ENCODE measurements at places on chromosomes 4 and X.

- no peak for DNase-seq
These were observed 317 bp upstream of the FRMPD4 start for GRCh38 chrX:12137951-12138360.

GRCh38 chr4:137471895-137472294, 60.4 kb downstream of the PCDH18 start:
- no peak for DNase-seq

- no peak for DNase-seq
These were observed 55.5 kb downstream of the CLDN22 start for GRCh38 chr4:183264614-183265013.

- DNase-seq = no peak
These were observed 19.1 kb upstream of the ZXDA start for GRCh38 chrX:57929373-57929772.

- no peak for DNase-seq
These were observed 168.7 kb downstream of the STK32B start for GRCh38 chr4:5220028-5220427.

- no peak for DNase-seq
These were observed 64.5 kb downstream of the DRD5 start for GRCh38 chr4:9845791-9846493.

GRCh38 chrX:119482481-119483480, 14.5 kb downstream of the SLC25A5 start:
- DNase-seq = peak; percentile 5

GRCh38 chr4:130668859-130669258, 1572.9 kb downstream of the C4orf33 start:
- DNase-seq = no peak

DNA sequence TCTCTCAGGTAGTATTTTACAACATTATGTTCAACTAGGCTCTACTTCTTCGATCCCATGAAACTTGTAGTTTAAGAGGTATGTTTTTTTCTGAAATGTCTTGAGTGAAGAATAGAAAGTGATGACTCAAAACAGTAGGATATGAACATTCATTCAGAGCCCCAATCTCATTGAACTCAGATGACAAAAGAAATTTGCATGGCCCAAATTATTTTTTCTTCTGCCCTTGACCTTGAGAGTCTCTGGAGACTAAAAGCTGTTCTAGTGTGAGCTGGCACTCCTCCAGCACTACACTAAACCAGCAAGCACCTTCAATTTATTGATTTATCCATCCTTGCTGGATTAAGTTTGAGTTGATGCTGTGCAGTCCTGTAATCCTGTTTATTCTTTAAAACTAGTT, 4.0 kb downstream of the DCLK2 start:
- no peak for DNase-seq

GRCh38 chrX:54066841-54067240, 22.6 kb upstream of the PHF8 start:
- DNase-seq = no peak

DNA sequence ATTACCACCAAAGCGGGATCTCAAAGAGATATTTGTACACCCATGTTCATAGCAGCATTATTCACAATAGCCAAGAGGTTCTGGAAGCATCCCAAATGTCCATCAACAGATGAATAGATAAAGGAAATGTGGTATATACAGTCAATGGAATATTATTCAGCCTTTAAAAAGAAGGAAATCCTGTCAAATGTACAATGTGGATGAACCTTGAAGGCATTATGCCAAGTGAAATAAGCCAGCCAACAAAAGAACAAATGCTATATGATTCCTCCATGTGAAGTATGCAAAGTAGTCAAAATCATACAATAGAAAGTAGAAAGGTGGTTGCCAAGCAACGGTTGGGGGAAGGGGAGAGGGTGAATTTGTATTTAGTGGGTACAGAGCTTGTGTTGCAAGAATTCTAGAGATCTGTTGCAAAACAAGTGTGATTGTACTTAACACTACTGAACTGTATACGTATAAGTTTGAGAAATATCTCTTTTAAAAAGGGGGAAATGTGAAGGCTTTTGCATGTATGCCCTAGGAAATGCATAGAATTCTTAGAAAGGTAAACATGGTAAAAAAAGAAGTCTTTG, 5.0 kb upstream of the ZRSR2 start:
- no peak for DNase-seq

- DNase-seq = no peak
These were observed 83.7 kb downstream of the FREM3 start for GRCh38 chr4:143616771-143617170.

DNA sequence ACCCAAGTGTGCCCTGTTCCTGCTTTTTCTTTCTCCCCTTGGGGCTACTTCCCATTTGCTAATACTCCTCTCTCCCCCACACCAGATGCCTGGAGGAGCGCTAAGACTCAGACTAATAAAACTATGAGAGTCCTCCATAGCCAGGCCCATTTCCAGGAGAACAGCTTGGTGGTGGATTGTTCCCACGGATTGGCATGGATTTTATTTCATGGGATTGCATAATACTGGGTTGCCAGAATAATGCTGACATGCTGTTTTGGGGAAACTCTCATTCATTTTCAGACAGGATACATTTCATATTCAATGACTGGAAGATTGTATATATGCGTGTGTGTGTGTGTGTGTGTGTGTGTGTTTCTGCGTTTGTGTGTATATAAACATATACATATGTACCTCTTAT, 447.5 kb upstream of the PITX2 start:
- DNase-seq = no peak

GRCh38 chrX:120625371-120625770, 4.5 kb downstream of the C1GALT1C1 start:
- DNase-seq = no peak

GRCh38 chr4:111115881-111116280, 493.0 kb upstream of the PITX2 start:
- no peak for DNase-seq

DNA sequence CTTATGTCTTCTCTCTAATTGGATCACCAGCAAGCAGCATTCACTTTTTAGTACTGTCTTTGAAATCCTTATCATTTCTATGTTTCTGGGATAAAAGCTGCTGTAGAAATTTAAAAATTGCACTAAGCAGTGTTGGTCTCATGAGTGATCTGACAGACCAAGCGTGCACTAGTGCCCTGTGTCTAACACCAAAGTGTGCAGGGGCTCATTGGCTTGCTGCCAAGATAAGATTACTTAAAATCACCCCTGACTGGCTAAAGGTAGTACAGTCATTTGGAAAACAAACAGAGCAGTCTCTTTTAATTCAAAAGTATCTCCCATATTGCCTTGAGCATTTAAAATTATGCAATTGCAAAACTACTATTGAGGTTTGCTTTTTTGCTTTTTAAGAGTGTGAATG, 304.6 kb downstream of the ARAP2 start:
- DNase-seq = no peak

DNA sequence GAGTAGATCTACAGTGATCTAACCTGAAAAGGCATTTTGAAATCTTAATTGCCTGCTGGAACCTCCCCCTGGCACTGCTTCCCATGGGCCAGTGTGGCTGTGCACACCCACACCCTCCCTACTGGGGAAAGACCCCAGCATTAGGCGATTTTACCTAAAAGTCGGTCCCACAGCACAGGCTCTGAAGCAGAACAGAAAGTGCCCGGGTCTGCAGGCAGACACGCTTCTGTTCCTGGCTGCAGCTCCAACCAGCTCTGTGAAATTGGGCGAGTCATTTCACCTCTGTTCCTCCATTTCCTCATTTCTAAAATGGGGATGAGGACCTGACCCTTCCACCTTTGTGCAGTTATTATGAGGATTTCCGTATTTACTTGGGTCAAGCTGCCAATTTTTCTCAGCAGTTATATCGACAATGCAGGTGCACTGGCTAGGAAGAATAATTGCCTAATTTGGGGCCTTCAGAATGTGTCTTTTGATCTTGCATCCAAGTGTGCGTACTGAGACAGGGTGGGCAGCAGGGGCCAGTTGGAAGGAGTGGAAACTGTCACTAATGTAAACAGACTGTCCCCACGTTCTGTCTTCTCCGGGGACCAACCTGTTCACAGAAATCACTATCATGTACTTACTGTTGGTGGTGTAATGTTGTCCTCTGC, 7.1 kb downstream of the KLF3 start:
- no peak for DNase-seq

- no peak for DNase-seq
These were observed 6.5 kb downstream of the UGT2B17 start for GRCh38 chr4:68569466-68570121.

DNA sequence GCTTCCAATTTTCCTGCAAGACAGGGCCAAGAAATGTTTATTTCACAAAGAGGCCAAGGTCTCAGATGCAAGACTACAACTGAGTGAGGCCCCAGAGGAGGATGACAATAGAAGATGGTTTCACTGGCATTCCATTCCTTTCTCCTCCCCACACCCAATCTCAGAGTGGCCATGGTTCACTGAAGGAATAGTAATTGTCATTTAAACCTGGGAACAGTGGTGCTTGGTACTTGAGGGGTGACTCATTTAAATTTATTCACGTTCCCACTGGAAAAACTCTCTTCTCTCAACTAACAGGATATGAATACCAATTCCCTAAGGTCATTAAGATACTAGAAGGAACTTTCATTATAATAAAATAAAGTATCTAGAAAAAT, 35.3 kb upstream of the CXCL8 start:
- no peak for DNase-seq

GRCh38 chr4:109631532-109632108, 71.6 kb downstream of the MCUB start:
- DNase-seq = no peak

DNA sequence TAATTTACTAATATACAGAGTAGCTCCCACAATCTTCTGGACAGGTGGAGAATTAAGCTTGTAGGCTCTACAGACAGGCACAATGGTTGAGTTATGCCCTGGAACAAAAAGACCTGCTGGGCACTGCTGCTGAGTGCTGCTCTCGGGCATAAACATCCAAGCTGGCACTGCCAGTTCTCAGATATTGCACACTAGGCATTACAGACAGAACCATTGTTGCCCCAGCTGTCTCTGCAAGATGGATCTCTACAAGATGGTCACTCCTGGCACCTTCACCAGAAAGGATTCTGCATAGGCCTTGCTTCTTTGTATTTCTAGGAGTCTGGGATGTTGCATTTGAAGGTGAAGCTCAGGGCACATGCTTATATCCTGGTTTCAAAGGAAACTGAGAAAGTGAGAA, 527.1 kb downstream of the STIM2 start:
- no peak for DNase-seq

DNA sequence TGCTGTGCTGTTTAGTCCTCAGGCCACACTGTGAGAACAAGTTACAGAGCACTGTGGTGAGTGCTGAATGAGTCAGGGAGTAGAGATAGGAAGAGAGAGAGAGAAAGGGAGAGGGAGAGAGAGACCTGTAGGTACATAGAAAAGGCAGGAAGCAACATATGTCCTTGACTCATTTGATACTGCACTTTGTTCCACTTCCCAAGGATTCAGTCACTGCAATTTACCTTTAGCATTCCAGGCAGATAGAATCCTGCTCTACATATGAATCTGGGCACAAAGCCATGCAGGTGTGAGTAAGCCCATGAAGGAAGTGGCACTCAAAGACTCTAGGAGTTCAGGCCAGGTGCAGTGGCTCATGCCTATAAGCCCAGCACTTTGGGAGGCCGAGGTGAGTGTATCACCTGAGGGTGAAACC, 1.0 kb upstream of the DAPP1 start:
- no peak for DNase-seq

- DNase-seq = no peak
These were observed 92.5 kb upstream of the TEX13D start for GRCh38 chrX:124239911-124240310.

- DNase-seq = no peak
These were observed 3.5 kb upstream of the SLIT2 start for GRCh38 chr4:20248155-20248558.

- DNase-seq = no peak
These were observed 3.9 kb downstream of the UBA1 start for GRCh38 chrX:47197526-47197925.

GRCh38 chr4:10200869-10201268, 84.3 kb upstream of the WDR1 start:
- no peak for DNase-seq

- DNase-seq = no peak
These were observed 377.9 kb upstream of the EMCN start for GRCh38 chr4:100895556-100896197.

GRCh38 chrX:40006106-40007017, 91.4 kb downstream of the BCOR start:
- DNase-seq = no peak

DNA sequence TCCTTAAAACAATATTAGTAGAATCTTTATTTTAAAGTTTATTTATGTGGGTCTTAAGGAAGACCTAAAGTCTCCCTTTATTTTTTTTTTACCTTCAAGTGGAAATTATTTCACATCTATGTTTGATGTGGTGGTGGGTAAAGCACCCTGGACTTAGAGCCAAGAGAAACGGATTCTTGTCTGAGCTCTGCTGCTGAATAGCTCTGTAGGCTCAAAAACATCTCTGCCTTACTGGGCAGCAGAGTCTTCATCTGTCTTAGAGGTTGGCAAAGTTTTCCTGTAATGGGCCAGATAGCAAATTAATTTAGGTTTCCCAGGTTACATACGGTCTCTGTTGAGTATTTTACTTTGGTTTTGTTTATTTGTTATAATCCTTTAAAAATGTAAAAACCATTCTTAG, 136.5 kb downstream of the CEP135 start:
- DNase-seq = no peak

DNA sequence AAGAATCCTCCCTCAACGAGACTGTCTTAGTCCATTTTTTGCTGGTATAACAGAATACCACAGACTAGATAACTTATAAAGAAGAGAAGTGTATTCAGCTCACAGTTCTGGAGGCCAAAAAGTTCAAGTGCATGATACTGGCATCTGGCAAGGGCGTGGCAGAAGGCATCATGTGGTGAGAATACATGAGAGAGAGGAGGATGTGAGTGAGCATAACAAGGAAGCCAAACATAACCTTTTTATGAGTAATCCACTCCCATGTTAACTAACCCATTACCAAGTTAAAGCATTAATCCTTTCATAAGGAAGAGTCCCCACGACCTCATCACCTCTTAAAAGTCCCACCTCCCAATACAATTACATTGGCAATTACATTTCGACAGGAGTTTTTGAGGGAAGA, 504.6 kb downstream of the IQCM start:
- DNase-seq = no peak

- DNase-seq = no peak
These were observed 421.0 kb downstream of the ADAM29 start for GRCh38 chr4:175339100-175339707.

DNA sequence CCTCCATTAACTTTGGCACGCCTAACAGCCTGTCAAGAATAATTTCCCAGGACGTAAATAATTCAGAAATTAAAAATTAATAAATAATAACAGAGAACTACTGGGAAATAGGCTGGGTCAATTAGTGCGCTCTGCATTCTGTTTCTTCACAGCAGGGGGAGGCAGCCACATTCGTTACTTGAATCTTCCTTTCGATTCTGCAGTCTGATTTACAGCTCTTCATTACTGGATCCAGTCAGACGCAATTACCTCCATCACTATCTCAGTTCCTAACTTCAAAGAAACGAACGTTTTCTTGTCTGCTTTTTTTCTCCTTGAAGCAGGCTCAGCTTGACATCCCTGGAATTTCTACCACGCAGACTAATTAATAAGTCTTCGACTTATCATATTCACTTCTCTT, 9.0 kb upstream of the RPL34 start:
- DNase-seq = no peak

Measured in caudate nucleus (tissue), 63 donors.